ENCODE measurements at places on chromosomes 5 and 9. TPM values are rescaled to one million over a fixed set of nuclear protein-coding genes. Genes with fewer than 3 reads are reported as not detected.
A peak's percentile ranks its signal among the peaks of the same experiment; 100 is the strongest.

C8G gene
- 14.5 TPM for total RNA-seq

SLC34A3 gene
- not detected for total RNA-seq

SPTAN1 gene
- total RNA-seq, result 750 TPM

TTC23L gene
- total RNA-seq, result 1.2 TPM

DNA sequence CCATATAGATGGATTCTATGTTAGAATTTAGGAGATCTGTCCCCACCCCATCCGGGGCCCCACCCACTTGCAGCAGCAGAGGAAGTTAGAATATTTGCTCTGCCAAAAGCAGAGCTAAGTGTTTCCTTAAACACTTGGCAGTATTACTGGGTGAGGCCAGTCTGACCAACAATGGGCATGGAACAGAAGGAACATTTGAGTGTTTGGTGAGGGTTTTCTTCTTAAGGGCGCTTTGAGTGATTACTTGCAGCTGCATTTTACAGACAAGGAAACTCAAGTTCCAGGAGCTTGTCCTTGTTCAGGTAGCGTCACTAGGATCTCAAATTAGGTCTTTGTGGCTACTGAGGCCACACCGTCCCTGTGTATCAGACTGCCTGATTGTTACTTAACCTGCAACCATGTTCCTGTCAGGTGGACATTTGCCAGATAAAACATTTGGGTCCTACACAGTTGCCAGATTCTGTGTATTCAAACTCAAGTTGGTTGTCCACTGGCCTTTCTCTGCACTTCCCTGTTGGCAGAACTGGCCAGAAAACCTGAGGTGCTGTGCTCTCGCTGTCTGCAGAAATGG is 59.3 kb downstream of the SLC46A2 start:
- no peak for DNase-seq

- DNase-seq, result peak; percentile 71
Measured at GRCh38 chr9:85741095-85741874, 469 bp downstream of the AGTPBP1 start.

DNA sequence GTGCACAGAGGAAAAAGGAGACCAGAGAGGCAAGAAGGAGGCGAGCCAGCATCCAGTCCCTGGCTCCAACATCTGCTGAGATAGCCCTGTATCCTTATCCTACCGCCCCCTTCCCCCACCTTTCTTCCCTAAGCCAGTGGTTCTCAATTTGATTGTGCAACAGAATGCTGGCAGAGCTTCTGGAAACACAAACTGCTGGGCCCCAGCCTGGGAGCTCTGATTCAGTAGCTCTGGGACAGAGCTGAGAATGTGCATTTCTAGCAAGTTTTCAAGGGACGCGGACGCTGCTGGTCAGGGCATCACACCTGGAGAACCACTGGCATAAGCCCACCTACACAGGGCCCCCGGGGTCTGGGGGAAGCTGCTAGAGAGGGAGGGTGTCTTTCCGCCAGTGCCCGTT is 21.1 kb downstream of the AK8 start:
- no peak for DNase-seq

GRCh38 chr5:179122411-179123108 is 62.4 kb downstream of the ZNF354C start:
- DNase-seq, result no peak

DNA sequence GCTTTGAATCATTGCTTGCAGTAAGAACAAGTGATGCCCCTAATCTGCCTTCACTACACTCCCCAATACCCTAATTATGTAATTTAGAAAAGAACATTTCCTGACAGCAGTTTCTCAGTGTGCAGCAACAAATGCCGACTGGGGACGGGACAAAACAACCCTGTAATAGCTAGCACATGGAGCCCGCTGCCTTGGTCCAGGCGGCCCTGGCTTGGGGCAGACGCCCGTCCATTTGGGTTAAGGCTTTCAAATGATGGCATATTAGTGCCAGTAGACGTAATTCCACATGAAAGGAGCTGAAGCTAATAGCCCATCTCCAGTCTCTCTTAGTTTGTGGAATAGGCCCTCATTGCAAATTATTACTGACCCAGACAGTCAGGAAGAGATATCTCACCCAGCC is 150.6 kb upstream of the PITX1 start:
- DNase-seq, result no peak
